Vagina (tissue), 2 donors: ENCODE measurements at places on chromosomes 4 and X.
A peak's percentile ranks its signal among the peaks of the same experiment; 100 is the strongest.

DNA sequence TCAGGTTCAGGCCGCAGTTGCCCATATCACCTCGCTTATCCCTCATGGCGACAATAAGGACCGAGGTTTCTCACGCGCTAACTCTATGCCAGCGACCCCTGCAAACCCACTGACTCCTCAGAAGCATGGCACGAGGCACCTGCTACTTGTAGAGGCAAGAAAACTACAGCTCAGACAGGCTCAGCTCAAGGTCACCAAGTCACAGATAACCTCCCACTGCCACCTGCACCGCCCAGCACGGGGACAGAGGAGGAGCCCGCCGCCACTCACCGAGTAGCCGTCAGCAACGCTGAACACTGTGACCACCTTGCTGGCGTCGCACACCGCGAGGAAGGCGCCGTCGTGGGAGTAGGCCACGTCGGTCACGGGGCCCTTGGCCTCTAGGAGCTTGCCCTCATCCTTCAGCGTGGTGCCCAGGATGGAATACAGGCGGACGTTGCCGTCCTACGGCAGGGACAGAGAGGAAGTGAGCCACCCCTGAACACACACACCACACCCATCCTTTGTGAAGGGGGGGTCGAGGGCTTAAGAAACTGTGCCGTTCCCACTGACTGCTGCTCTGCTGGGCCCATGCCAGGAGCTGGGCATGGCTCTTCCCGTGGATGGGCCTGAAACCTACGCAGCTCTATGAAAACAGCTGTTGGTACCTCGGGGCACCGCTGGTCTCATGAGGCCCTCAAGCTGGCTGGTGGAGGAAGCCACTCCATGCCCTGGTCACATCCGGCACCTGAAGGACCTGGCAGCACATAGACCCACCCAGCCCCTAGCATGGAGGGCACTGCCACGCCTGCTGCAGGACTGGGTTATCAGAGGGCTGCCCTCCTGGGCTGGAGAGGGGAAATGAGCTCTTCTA is 38.9 kb downstream of the WDR1 start:
- H3K27me3 ChIP-seq = no peaks in the 10 kb centered on the region
- DNase-seq = no peak
- H3K4me1 ChIP-seq = no peaks in the 10 kb centered on the region

DNA sequence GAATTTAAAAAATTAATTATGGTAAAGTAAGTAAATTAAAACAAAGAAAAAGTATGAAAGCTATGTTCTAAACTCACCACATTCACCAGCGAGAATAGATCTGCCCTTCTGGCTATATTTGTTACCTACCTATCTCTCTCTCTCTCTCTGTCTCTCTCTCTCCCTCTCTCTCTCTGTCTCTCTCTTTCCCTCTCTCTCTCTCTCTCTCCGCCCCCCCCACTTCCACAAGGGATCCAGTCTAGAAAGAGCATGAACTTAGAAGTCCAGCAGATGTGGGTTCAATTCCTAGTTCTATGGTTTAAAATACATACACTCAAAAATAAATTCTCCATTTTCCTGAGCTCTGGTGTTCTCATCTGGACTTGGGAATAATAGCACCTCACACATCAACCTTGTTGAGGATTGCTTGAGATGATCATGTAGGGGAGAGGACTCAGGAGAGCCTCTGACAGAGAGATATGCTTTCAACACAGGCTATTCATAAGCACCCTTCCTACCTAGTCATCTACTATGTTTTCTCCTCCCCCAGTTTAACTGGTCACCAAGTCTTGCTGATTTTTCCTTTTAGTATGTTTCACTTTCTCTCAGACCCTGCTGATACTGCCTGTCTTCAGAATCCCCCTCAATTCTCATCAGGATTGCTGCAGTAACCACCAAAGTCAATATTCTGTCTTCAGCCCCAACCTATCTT is 64.7 kb downstream of the SLC7A11 start:
- no peak overlapping the region for H3K4me3 ChIP-seq
- H3K36me3 ChIP-seq = no peaks in the 10 kb centered on the region
- H3K4me1 ChIP-seq = no peaks in the 10 kb centered on the region
- H3K27ac ChIP-seq = no peak overlapping the region
- no peaks in the 10 kb centered on the region for H3K27me3 ChIP-seq

- no peak overlapping the region for H3K27ac ChIP-seq
- peaks cover 5% of the 10 kb centered on the region for H3K36me3 ChIP-seq
- no peak for DNase-seq
- no peak overlapping the region for H3K4me3 ChIP-seq
Measured at GRCh38 chr4:53267026-53267425, 98.8 kb downstream of the SCFD2 start.

GRCh38 chrX:3699821-3700381 is 13.5 kb downstream of the PRKX start:
- H3K27me3 ChIP-seq = no peaks in the 10 kb centered on the region
- no peak for DNase-seq
- H3K27ac ChIP-seq = peak overlapping the region; percentile 69
- no peaks in the 10 kb centered on the region for H3K36me3 ChIP-seq
- H3K4me1 ChIP-seq = peaks cover 21% of the 10 kb centered on the region
- H3K4me3 ChIP-seq = peak overlapping the region; percentile 27

GRCh38 chr4:89563431-89563830 is 255.8 kb upstream of the GPRIN3 start:
- no peaks in the 10 kb centered on the region for H3K27me3 ChIP-seq
- DNase-seq = no peak

GRCh38 chrX:26918631-26919030 is 544.5 kb downstream of the PPP4R3C start:
- H3K4me3 ChIP-seq = no peak overlapping the region
- H3K27me3 ChIP-seq = no peaks in the 10 kb centered on the region
- no peaks in the 10 kb centered on the region for H3K36me3 ChIP-seq

GRCh38 chr4:101807351-101807750 is 16.8 kb downstream of the BANK1 start:
- no peak overlapping the region for H3K27ac ChIP-seq
- H3K27me3 ChIP-seq = no peaks in the 10 kb centered on the region
- no peaks in the 10 kb centered on the region for H3K36me3 ChIP-seq
- DNase-seq = no peak
- H3K4me3 ChIP-seq = no peak overlapping the region
- no peaks in the 10 kb centered on the region for H3K4me1 ChIP-seq

- no peak overlapping the region for H3K27ac ChIP-seq
- H3K4me3 ChIP-seq = no peak overlapping the region
- H3K36me3 ChIP-seq = no peaks in the 10 kb centered on the region
- no peak for DNase-seq
- H3K27me3 ChIP-seq = no peaks in the 10 kb centered on the region
- H3K4me1 ChIP-seq = no peaks in the 10 kb centered on the region
Measured at GRCh38 chr4:52846502-52846901, 15.6 kb upstream of the RASL11B start.
